NCI-H1048 (cell line): ENCODE measurements at places on chromosomes 12 and 14.

DNA sequence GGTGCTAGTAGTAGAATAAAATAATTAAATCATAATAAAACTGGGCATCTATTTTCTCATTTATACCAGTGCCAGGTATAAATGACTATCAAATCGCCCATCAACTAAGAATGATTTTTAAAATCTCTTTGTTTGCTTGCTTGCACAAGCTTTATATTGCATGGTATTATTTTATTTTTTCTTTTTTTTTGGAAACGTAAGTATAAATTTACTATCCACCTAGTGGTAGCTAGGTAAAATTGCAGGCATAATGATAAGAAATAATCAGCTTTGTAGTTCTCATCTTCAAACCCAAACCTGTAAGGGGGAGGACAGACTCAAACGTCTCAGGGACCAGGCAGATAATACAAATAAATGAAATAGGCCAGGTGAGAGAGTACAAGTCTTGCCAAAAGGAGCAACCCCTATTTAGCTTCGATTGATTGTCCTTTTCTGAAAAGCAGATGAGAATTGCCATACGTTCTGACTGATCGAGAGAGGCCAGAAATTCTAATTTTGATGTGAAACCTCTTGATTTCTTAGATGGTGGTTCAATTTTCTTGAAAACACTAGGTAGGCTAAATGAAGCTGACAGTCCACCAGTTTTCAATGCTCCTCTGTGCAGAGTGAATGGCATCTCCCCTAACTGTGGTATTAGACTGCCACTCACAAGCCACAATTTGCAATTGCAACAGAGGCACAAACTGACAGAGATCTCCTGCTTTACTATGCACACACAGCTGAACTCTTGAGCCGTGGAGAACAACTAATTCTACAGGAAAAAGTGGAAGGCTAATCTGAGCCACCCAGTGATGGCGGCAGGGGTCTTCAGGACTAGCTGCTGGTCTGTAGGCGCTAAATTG lies 189.3 kb downstream of the DACT1 start:
- DNase-seq = no peak

- no peak for DNase-seq
These were observed 12.2 kb upstream of the SPTB start for GRCh38 chr14:64891839-64892375.

- DNase-seq = no peak
These were observed 602.9 kb downstream of the DIO2 start for GRCh38 chr14:79608446-79608845.

GRCh38 chr14:75806352-75806832 lies 145.3 kb downstream of the TTLL5 start:
- no peak for DNase-seq

- no peak for DNase-seq
These were observed 7.7 kb downstream of the TNFAIP2 start for GRCh38 chr14:103130965-103131364.

DNA sequence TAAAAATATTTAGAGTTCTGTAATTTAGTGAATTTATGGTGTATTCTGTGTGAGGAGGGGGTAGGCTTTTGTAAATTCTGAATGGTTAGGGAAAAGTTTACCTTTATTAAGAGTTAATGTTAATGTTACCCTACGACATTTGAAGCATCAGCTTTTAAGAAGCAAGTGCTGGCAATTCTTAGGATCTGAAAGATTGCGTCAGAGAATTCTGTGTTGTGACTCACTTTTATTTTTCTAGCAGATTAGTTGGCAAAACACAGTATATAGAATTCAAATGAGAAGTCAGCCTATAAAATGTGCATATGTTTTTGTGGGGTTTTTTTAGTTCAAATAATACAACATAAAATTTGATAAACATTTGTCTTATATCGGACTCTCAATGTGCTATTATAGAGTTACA lies 97.6 kb downstream of the RAD52 start:
- no peak for DNase-seq

DNA sequence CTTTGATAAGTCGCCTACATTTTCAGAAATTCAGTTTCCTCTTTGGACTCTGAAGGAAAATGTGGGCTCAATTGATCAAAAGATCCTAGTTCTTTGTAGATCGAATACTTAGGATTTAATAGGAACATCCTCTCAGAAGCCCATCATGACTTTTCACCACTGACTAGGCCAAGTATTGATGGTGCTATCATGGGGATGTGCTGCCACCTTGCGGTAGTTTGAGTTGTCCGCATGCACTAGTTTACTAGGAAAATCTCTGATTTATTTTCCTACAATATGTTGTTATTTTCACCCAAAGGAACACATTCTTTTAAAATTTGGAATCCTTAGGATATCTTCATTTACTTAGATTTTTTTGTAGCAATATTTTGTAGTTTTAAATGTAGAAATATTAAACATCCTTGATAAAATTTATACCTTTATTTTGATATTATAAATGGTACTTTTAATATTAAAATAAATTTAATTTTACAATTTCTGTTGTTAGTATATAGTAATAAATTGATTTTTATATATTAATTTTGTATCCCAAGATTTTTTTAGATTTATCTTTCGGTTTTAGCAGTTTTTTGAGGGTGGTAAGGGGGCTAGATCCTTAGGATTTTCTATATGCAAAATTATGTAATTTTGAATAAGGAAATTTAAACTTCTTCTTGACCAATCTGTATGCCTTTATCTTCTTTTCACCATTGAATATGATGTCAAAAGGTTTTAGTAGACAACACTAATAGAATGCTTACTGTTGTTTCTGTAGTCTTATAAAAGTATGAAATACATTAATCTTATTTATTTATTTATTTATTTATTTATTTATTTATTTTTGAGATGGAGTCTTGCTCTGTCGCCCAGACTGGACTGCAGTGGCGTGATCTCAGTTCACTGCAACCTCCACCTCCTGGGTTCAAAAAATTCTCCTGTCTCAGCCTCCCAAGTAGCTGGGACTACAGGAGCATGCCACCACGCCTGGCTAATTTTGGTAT lies 52.9 kb upstream of the OR9K2 start:
- peak; percentile 32 for DNase-seq

- no peak for DNase-seq
These were observed 244.2 kb upstream of the CRY1 start for GRCh38 chr12:107337346-107338095.

DNA sequence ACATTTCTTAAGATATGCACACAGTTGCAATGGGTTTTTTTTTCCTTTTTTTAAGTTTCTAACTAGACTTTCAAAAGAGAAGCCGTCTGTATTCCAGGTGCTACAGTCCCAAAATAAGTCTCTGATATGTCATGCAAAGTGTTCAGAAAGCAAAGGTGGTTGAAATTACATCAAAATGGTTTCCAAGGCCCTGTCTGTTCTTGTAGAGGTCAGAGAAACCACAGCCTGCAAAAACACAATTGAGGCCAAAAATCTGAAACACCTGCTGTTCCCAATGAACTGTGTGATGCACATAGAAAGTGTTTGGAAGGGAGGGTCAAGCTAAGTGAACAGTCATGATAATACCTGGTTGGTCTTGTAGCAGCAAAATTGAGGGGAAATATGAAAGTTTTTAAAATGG lies 91.0 kb downstream of the VRK1 start:
- no peak for DNase-seq
